ENCODE measurements at places on chromosomes 7 and 10. TPM values are rescaled to one million over a fixed set of nuclear protein-coding genes. Genes with fewer than 3 reads are reported as not detected.

GRCh38 chr7:137110091-137110509 is 233.4 kb downstream of the PTN start:
- DNase-seq, result no peak

DNA sequence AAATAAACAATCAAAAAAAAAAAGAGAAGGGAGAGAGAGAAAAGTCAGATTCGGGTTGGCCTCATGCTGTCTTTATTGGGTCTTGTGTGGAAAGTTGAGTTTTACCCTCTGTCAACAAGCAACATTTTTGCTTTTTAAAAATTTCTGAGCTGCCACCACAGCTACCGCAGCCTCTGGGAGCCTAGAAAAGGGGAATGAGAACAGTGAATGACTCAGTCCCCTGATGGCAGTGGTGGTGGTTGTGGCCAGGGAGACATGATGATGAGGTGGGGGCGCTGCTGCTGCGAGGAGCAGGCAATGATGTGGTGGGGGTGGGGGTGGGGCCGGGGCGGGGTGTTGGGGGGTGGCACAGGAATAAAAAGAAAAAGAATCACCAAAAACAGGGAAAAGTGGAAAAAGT is 20.0 kb upstream of the CREB3L2 start:
- DNase-seq, result no peak

- no peak for DNase-seq
Observed at GRCh38 chr10:1589257-1589656, 148.1 kb downstream of the ADARB2 start.

GRCh38 chr7:53624356-53624755 is 588.9 kb downstream of the POM121L12 start:
- no peak for DNase-seq

DNA sequence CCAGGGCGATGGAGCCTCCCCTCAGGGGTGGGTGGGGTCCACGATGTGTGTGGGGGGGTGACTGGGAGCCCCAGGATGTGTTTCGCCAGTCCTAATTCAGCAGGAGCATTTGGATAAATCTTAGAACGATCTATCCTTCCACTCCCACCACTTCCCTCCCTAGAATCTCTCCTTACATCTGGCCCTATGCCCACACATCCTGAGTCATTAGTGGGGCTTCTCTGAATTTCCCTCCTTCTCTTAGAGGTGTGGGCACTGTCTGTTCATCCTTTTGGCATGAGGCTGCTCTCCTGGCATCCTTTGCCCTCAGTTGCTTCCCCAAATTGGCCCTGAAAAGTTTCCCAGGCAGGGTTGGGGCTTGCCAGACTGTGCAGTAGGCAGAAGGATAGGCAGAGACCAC is 1.6 kb downstream of the GHRHR start:
- DNase-seq, result peak; percentile 31

DNA sequence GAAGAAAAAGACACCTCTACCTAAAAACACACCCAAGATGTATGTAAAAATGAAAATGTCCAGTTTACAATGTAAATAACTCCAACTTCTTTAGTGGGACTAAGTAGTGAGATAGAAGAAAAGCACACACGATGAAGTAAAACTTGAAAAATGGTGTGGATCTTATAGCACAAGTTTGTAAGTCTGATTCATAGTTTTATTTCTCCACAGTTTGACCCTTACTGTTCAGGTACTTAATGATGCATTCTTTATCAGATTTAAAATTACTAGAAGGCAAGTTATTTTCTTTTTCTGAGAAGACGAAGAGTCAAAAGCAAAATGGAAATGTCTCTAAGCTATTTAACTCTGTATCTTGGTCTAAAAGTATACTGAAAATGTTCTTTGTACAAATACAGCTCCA is 6.1 kb downstream of the NAMPT start:
- no peak for DNase-seq

DNA sequence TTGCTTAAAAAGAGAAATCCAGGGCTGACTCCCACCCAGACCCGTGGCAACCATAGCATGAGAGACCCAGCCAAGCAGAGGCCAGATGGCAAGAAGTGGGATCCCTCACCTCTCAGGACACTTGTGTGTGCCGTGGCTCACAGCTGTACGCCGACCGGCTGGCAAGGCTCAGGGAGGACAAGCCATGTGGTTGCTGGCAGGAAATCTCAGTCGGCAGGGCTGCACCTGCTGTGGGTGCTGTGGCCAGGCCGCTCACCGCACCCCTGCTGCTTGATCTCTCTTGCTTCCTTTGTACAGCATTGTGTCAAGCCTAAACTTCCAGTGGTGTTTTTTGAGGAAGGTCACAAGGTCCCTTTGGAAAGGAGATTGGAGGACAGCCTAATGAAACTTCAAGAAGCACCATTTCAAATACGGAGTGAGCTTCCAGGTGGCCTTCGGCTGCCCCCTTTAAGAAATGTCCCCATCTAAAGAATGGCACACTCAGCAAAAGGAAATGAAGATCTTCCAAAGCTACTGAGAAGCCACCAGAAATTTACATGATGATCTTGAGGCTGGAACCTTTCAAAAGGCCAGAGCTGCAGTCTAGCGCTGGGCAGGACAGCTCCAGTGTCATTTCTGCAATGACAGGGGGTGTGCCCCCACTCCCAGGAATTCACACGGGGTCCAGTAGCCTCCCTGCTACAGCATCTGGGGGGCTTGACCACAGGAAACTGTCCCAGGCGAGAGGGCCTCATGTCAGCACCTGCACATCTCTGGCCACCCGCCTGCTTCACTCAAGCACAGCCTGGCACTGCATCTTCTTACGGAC is 409.0 kb upstream of the MGMT start:
- DNase-seq, result peak; percentile 89

- no peak for DNase-seq
Observed at GRCh38 chr7:157528785-157529341, 192.1 kb downstream of the DNAJB6 start.

DNA sequence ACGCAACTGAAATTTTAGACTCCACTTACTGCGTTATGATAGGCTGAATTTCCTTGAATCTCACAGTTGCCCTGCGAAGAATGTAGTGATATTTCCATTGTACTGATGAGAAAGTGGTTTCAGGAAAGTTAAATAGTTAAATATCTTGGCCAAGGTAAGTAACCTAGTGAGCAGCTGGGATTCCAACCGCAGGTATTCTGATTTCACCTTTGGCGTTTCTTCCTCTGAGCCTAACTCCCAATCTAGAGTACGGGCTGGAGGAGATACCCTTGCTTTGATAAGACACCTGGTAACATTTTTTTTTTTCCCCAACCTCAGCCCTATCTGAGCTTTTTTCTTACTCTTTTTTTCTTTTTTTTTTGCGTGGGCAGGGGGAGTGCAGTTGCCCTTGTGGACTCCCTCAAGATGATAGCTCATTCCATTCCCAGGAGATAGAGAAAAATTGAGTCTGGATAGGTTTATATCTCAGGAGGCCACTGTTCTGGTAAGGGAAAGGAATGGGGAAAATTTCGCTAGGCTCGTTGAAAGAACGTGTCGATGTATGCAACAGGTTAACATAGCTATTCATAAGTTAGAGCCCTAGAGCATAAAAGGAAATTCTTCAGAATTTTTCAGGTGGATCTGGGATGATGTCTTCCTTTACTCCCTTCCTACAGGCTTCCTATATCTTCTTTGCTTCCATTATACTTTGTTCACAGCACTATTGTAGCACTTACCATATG is 3.1 kb upstream of the TAS2R38 start:
- DNase-seq, result no peak

DNA sequence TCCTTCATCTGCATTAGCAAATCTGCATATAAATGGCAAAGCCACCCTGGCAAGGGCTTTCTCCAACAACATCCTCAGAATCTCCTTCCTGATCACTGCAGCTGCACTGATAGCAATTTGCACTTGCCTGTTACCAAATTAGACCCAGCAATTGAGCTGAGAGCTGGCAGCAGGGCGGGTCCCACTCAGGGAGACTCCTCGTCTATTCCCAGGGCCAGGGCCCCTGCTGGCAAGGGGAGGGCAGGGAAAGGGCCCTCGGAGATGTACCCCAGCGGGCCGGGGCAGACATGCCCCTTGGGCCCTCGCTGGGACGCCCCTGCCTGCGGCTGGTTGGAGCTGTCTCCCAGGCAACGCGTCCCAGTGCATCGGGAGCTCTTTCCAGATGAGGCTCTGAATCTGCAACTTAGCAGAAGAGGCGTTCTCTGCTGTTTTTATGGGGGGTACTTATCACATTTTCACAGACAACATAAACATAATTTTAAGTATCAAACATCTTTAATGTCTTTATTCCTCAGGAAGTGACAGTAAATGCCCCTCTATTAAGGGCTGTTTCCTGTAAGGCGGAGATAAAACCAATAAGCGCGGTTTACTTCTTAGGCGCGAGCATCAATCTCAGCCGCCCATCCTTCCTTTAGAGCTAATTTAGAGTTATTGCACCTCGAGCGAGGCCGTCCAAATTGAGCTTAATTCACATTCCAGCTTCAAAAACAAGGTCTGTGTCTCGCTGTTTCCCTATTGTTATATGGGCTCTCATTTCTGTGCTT is 249.0 kb upstream of the PPP2R2D start:
- DNase-seq, result no peak

- DNase-seq, result no peak
Observed at GRCh38 chr10:33193701-33194521, 140.6 kb downstream of the NRP1 start.

DNA sequence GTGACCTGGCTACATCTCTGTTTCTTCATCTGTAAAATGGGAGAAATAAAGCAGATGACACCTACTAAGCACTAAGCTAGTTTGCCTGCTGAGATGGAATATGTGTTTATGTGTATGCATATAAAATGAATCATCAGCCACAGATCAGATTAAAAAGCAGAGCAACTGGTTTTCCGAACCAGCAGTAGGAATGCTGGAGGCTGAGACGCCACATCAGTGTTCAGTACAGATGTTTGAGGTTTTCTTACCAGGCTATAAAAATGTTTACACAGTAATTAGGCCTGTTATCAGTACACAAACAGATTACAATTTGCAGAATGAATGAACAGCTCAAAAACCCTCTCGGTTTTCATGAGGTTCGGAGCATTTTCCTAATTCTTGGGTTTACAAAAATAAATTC is 85.8 kb downstream of the CALN1 start:
- no peak for DNase-seq

GRCh38 chr10:72932259-72933015 is 22.2 kb downstream of the PLA2G12B start:
- DNase-seq, result no peak

- DNase-seq, result no peak
Observed at GRCh38 chr10:17915181-17915580, 36.5 kb upstream of the SLC39A12 start.

- DNase-seq, result peak; percentile 81
Observed at GRCh38 chr10:110353244-110354119, 48.8 kb upstream of the SMNDC1 start.

GRCh38 chr7:21051865-21052264 is 265.2 kb upstream of the SP8 start:
- no peak for DNase-seq

- DNase-seq, result peak; percentile 65
Observed at GRCh38 chr7:29239638-29240037, 45.1 kb downstream of the CHN2 start.

ITPRID1 gene
- total RNA-seq, result not detected

UCN3 gene
- total RNA-seq, result not detected

SH2D4B gene
- total RNA-seq, result 0.23 TPM

PPP1R9A gene
- not detected for total RNA-seq

CRHR2 gene
- not detected for total RNA-seq

All from activated CD4-positive, alpha-beta T cell treated with anti-CD3 and anti-CD28 coated beads, Interleukin-2, amount 10 ng/mL, durations not matched to agents 24 days and 14 days (primary cell).